ENCODE measurements at places on chromosomes 6 and 20. TPM values are rescaled to one million over a fixed set of nuclear protein-coding genes. Genes with fewer than 3 reads are reported as not detected.

Gene CCN5
- total RNA-seq, result 85.2 TPM

Gene OR2B3
- not detected for total RNA-seq

- DNase-seq, result no peak
These were observed 35.0 kb upstream of the TENT5A start for GRCh38 chr6:81787313-81788068.

Gene SLC32A1
- not detected for total RNA-seq

DNA sequence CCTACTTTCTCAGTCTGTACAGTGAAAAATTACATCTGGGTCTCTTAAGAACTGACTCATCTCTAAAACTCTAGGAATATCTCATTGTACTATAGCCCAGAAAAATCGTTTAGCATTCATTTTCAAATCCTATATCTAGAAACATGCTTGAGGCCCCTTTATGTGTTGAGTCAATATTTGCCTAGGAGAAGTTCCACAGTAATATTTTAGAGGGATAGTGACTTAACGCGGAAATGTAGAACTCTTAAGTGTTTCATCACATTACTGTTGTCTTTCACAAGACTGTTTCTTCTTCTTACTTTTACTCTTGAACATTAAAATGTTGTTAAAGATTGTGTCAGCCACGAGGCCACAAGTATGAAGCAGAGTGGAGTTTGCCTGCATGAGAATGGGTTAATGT is 23.0 kb upstream of the MYLIP start:
- DNase-seq, result no peak

Gene DEF6
- total RNA-seq, result 3.6 TPM

Measured in right cardiac atrium (tissue), 5 donors.